Esophagus muscularis mucosa (tissue), 4 donors: ENCODE measurements at places on chromosomes 16 and 17. TPM values are rescaled to one million over a fixed set of nuclear protein-coding genes. Genes with fewer than 3 reads are reported as not detected.

GRCh38 chr17:17516941-17517720 is 20.9 kb upstream of the RASD1 start:
- DNase-seq, result no peak

- no peak for DNase-seq
Measured at GRCh38 chr16:68273896-68274295, 9.6 kb downstream of the SLC7A6 start.

- DNase-seq, result no peak
Measured at GRCh38 chr17:67784364-67785121, 40.8 kb upstream of the BPTF start.

- no peak for DNase-seq
Measured at GRCh38 chr16:10332241-10332640, 53.6 kb upstream of the ATF7IP2 start.

- DNase-seq, result no peak
Measured at GRCh38 chr17:61255647-61256046, 144.0 kb upstream of the TBX2 start.

GRCh38 chr17:68698746-68699145 is 97.6 kb upstream of the FAM20A start:
- no peak for DNase-seq

- DNase-seq, result no peak
Measured at GRCh38 chr16:1815461-1815860, 11.2 kb downstream of the HAGH start.

DNA sequence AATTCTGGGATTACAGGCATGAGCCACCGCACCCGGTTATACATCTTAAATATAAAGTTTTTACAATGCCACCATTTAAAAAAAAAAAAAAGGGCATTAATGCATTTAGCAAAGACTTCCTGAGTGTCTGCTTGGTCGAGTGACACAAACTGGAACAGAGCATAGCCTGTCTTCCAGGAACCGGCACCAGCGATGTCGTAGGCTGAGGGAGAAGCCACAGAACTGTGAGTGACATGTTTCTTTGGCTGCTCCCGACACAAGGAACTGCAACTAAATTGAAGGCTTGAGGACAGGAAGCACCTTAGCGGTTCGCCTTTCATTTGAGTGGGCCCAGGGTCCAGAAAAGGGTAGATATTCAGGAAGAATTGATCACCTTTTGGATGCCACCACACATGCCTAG is 717.8 kb downstream of the MAF start:
- no peak for DNase-seq

DNA sequence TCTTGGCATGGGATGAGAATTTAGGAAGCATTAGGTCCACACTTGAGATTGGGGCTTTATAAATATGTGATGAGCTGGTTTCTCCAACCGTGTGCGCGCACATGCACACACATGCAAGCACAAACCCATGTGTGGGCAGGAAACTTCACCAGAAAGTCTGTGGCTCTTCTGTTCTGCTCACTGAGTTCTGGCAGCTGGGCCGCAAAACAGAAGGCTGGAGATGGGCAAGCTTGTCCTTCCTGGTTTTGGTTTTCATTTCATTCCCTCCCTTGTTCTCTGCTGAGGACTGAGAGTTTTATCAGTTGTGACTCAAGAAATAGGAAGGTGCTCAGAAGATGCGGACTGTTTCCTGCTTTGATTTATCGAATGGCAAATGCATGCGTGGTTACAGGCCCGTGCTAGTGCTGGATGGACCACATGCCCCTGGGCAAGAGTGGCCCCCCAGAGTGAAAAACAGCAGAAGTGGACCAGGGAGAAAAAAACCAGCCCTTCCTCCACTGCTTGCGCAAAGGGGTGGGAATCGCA is 14.1 kb downstream of the MAP3K14 start:
- DNase-seq, result no peak

- DNase-seq, result no peak
Measured at GRCh38 chr16:84982434-84982833, 28.9 kb downstream of the ZDHHC7 start.

DNA sequence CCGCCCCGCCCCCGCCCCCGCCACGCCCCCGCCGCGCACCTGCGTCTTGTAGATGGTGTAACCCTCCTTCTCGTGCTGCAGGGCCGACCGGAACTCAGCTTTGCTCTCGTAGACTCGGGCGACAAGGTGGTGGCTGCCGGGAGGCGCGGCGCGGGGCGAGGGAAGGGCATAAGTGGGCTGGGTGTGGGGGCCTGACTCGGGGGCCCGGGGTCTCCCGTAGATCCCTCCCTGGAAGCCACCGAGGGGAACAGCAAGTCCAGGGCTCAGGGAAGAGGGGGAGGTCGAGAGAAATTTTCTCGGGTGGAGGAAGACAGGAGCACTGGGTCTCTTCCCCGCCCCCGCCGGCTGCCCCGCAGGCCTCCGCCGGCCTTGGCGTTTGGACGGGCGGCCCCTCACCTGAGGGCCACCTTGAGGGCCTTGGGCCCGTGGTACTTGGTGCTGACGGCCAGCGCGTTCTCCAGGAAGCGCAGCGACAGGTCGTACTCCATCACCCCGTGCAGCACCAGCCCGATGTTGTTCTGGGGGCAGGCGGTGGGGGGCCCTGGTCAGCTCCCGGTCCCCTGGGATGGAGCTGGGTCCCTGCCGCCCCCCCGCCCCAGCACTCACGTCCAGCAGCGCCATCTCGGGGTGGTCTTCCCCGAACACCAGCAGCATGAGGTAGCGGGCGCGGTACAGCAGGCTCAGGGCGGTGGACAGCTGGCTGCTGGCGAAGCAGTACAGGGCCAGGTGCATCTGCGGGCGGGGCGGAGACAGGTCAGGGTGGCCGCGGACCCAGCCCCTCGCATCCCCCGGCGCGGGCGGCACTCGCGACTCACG is 19.4 kb downstream of the CLUH start:
- no peak for DNase-seq

CHST6 gene
- 0.97 TPM for total RNA-seq

TP53TG3 gene
- not detected for total RNA-seq

GJC1 gene
- 26.5 TPM for total RNA-seq

DHX58 gene
- total RNA-seq, result 9.6 TPM
